ENCODE measurements at places on chromosomes 6 and 20.

DNA sequence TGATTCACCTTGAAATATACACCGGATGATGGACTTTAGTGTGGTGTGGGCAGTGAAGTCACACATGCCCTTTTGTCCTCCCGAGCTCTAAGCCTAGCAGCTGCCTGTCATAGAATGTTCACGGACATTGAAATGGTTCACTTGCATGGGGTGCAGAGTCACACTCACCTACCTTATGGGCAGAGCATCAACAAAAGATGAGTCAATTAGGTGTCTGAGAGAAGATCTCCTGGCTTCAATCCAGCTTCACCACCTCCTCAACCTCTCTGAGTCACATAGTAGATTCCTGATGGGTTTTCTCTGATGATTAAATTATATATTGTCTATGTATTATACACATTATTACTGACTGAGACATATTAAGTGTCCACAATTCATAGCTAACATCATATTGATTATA lies 48.1 kb upstream of the HLA-E start:
- DNase-seq: no peak

- DNase-seq: no peak
Measured at GRCh38 chr6:3433005-3433404, 23.8 kb downstream of the SLC22A23 start.

DNA sequence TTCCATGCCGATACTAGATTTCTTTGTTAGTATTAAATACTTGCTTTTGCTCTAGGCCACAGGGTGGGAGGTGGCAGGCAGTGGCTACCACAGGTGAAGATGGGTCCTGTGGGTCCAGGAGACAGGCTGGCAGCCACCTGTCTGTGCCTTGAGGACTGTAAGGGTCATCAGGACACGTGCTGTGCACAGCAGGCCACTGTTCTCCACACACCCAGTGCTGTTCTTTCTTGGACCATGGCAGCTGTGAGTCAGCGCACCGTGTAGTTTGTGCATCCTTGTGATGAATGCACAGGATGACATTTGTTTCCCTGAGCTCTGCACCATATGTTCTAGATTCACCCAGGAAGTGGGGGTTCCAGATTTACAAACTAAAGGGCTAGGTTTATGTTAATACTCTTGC lies 317.0 kb downstream of the ZFAND3 start:
- DNase-seq: no peak

DNA sequence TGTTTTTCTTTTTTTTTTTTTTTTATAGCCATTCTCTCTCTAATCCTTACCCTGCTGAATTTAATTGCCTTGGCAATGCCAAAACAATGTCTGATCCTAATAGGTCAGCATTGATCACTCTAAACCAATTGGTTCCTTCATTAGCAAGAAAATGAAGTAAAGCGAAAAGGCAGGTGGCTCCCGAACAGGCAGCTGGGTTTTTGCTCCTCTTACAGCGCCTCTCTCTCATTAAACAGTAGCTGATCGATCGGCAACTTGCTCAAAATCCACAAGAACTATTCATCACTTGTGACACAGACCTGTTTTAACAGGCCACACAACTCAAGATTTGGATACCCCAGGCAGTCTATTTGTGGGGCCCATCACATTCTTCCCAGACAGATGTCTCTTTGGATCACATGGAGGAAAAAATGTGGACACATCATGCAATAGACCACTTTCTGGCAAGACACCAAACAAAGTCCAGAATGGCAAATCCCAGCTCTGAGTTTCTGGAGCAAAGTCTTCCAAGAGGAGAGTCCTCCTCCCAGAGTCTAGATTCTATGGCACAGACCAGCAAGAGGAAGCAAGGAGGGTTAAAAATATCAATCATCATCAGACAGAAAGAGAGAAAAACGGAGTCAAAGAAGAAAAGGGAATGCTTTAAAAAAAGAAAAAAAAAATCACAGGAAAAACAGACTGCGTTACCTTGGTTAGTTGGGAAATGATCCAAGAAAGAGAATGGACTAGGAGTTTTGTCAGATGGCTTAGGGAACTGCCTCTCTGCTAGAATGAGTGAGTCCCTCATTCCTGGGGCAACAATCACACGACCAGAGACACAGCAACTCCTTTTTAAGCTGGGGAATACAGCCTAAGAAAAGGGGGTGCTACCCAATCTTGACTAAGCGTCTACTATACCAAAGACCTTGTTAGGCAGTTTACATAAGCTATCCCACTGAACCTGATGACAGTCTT lies 247.8 kb downstream of the BTBD9 start:
- DNase-seq: peak; percentile 8

DNA sequence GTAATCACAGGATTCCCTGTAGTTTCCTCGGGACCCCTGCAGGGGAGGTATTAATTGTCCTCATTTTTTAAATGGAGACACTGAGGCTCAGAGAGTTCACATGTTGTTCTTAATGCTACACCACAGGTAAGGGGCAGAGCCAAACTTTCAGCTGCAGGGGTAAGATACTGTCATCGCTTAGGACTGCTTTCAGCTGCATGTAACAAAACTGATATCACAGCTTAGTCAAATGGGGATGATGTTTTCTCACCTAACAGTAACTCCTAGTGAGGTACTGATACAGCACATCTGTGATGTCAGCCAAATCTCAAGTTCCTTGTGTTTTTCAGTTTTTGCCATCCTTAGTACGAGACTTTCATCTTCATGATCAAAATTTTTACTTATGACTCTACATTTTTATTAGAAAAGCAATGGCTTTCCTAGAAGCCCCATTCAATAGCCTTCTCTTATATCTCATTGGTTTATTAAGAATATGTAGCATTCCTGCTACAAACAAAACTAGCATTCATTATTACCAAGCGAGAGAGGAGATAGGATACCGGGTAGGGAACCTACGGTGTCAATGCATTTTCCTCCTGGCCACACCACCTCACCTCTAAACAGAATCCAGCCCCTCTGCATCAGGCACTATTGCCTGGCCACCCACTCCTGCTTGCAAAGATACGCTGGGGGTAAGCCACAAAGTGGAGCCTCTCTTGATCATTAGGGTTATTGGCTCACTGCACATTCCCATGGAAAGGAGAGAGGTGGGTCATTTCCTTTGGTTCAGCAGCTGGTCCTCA lies 557.5 kb downstream of the CD83 start:
- no peak for DNase-seq

DNA sequence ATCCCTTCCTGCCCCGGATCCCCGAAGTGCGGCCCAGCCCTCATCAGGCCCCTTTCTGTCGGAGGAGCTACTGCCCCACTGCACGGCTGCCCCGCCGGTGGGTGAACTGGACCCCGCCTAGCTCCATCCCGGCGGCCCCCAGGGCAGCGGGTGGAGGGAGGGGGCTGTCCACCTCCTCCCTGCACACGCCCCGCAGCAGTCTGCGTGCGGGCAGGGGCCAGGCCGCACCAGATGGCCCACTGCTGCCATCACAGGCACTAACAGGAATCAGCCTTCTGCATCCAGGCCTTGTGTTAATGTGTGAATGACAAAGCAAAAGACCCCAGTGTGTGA lies 54.9 kb upstream of the UNC93A start:
- DNase-seq: no peak

DNA sequence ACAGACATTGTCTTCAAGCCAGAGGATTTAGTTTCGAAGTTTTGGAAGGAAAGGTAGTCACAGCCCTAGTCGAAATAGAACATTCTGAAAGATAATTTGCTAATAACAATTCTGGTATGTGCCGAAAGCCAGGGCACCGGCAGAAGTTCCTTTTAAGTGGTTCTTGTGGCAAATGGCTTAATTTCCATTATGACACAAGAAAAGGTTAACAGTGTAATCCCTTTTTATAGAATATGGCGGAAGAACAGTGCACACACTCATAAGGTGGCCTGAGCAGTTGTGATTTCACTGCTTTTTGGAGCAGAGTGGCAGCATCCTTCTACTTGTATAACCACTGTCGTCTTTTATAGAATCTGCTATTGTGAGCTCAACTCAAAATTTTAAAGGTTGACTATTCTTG lies 152.4 kb downstream of the SASH1 start:
- DNase-seq: no peak

DNA sequence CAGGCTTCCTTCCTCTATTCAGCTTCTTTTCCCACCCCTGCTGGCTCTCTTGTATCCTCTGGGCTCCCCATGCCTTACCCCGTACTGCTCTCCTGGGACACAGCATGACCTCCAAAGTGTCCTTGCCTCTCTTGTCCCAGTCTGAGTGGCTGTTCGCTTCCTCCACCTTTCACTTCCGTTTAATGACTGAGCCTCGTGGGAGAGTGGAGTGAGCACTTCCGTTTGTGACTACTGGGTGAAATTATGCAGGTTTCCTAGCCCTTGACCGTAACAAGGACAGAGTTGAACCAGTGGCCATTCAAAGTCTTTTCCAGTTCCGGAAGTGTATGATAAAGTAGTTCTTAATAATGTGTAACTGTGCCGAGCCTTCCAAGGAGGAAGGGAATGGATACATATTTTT lies 109.2 kb downstream of the ARID1B start:
- no peak for DNase-seq

DNA sequence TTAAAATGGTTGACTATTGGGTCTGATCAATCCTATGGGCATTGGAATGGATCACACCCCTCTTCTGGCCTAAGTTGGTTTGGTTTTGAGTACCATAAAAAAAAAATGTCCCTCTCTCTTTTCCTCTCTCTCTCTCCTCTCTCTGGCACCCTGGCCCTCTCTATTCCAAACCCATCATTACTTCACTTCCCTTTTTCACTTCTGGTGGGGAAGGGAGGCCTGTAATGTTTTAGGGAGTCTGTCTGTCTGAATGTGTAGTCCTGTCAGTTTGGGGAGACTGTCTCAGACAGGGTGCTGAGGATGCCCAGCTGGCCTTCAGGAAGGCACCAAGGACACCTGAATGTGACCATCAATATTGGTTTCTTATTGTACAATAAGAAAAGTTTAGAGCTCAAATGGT lies 165.8 kb downstream of the CD24 start:
- no peak for DNase-seq
